ENCODE measurements at places on chromosomes 1 and 21. TPM values are rescaled to one million over a fixed set of nuclear protein-coding genes. Genes with fewer than 3 reads are reported as not detected.

CLCNKB gene
- 0.22 TPM for total RNA-seq

NBPF14 gene
- total RNA-seq = 32.9 TPM

ADAMTSL4 gene
- 2.4 TPM for total RNA-seq

S100A1 gene
- total RNA-seq = 0.44 TPM

CFAP74 gene
- total RNA-seq = not detected

OR6N1 gene
- not detected for total RNA-seq

ESRRG gene
- not detected for total RNA-seq

FLG2 gene
- not detected for total RNA-seq

PPIAL4G gene
- not detected for total RNA-seq

TTC39A gene
- 0.66 TPM for total RNA-seq

ACKR1 gene
- total RNA-seq = not detected

KIF21B gene
- total RNA-seq = 0.29 TPM

LRRC71 gene
- total RNA-seq = 0.14 TPM

ADAM30 gene
- total RNA-seq = not detected

TRAF3IP3 gene
- not detected for total RNA-seq

TMEM82 gene
- total RNA-seq = not detected

All from placental pericyte (primary cell).